ENCODE measurements at places on chromosomes 6 and 20. TPM values are rescaled to one million over a fixed set of nuclear protein-coding genes. Genes with fewer than 3 reads are reported as not detected.
A peak's percentile ranks its signal among the peaks of the same experiment; 100 is the strongest.

DNA sequence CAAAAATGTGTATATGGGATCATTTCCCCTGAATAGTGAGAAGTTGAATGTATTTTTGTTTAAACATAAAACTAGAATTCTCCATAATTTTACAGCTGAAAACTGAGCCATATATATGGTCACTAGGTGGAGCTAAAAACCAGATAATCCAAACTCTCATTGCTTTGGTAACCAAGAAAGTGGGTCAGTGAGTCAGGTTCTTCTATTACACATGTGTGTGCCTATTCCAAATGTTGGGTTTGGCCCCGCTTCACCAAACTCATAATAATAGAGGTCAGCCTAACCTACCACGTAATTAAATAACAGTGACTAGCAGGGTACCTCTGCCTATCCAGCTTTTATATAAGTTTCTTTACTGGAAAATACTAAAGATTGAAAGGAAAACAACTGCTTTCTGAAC lies 19.3 kb upstream of the RNGTT start:
- H3K27ac ChIP-seq, result no peak overlapping the region
- no peaks in the 10 kb centered on the region for H3K36me3 ChIP-seq
- DNase-seq, result peak; percentile 57

Gene HUS1B
- not detected for total RNA-seq

- no peak overlapping the region for H3K27ac ChIP-seq
- no peaks in the 10 kb centered on the region for H3K27me3 ChIP-seq
- no peak for DNase-seq
These were observed 58.7 kb upstream of the SLC2A12 start for GRCh38 chr6:134111062-134111677.

- peak; percentile 80 for DNase-seq
- no peaks in the 10 kb centered on the region for H3K27me3 ChIP-seq
- H3K4me3 ChIP-seq, result no peak overlapping the region
- no peaks in the 10 kb centered on the region for H3K4me1 ChIP-seq
These were observed 84.4 kb downstream of the SYNE1 start for GRCh38 chr6:152552616-152553209.

- no peak overlapping the region for H3K4me3 ChIP-seq
- H3K4me1 ChIP-seq, result no peaks in the 10 kb centered on the region
- H3K27ac ChIP-seq, result no peak overlapping the region
These were observed 79.1 kb upstream of the ANKEF1 start for GRCh38 chr20:9955646-9956045.

Gene MYB
- 4.0 TPM for total RNA-seq

GRCh38 chr6:37134396-37135191 lies 35.4 kb upstream of the PIM1 start:
- peak overlapping the region; percentile 77 for H3K27ac ChIP-seq
- H3K4me3 ChIP-seq, result no peak overlapping the region
- peak; percentile 28 for DNase-seq
- no peaks in the 10 kb centered on the region for H3K36me3 ChIP-seq

- no peak for DNase-seq
- H3K27me3 ChIP-seq, result no peaks in the 10 kb centered on the region
- H3K36me3 ChIP-seq, result no peaks in the 10 kb centered on the region
- peak overlapping the region; percentile 66 for H3K4me3 ChIP-seq
- peak overlapping the region; percentile 76 for H3K27ac ChIP-seq
These were observed 5.9 kb upstream of the TUBB2A start for GRCh38 chr6:3163248-3163594.

DNA sequence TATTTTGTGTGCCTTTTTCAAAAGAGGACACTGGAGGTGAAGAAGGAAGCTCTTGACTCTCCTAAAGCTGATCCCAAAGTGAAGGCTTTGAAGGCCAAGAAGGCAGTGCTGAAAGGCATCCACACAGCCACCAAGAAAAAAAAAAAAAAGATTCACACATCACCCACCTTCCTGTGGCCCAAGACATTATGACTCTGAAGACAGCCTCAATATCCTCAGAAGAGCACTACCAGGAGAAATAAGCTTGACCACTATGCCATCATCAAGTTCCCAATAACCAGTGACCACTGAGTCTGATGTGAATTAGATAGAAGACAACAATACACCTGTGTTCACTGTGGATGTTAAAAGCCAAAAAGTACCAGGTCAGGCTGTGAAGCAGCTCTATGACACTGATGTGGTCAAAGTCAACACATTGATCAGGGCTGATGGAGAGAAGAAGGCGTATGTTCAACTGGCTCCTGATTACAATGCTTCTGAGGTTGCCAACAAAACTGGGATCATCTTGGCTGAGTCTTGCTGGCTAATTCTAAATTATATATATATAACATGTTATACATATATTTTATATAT lies 59.4 kb downstream of the PLCG1 start:
- no peaks in the 10 kb centered on the region for H3K27me3 ChIP-seq
- H3K27ac ChIP-seq, result no peak overlapping the region
- no peak overlapping the region for H3K4me3 ChIP-seq
- H3K36me3 ChIP-seq, result no peaks in the 10 kb centered on the region

Gene TNFAIP3
- 21.0 TPM for total RNA-seq

GRCh38 chr6:39521958-39522357 lies 199.5 kb upstream of the KCNK16 start:
- no peak overlapping the region for H3K27ac ChIP-seq
- DNase-seq, result no peak
- no peaks in the 10 kb centered on the region for H3K36me3 ChIP-seq
- no peak overlapping the region for H3K4me3 ChIP-seq
- H3K4me1 ChIP-seq, result no peaks in the 10 kb centered on the region

GRCh38 chr6:89260832-89261231 lies 43.7 kb upstream of the GABRR1 start:
- H3K4me3 ChIP-seq, result no peak overlapping the region
- no peaks in the 10 kb centered on the region for H3K4me1 ChIP-seq
- H3K36me3 ChIP-seq, result no peaks in the 10 kb centered on the region
- no peak overlapping the region for H3K27ac ChIP-seq
- no peaks in the 10 kb centered on the region for H3K27me3 ChIP-seq
- DNase-seq, result no peak

- no peak for DNase-seq
- no peak overlapping the region for H3K4me3 ChIP-seq
- H3K36me3 ChIP-seq, result no peaks in the 10 kb centered on the region
- H3K27me3 ChIP-seq, result no peaks in the 10 kb centered on the region
- no peak overlapping the region for H3K27ac ChIP-seq
These were observed 93.0 kb downstream of the ADTRP start for GRCh38 chr6:11685481-11686093.

DNA sequence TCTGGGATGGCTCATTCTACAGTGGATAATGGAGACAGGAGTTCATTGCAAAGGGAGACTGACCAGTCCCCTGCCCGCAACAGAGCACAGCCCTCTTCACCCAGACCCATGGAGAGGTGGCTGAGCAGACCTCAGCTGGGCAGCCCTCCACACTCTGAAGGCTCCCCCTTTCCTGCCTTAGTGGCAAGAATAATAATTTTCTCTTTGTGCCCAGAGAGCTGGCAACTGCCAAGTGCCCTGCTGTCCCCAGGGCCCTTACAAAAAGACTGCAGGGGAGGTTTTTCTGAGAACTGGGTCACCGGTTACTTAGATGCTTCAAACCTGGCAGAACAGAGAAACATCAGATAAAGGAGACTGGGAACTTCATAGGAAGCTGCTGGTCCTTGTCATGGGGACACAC lies 35.4 kb upstream of the ZNFX1 start:
- H3K4me1 ChIP-seq, result no peaks in the 10 kb centered on the region
- no peaks in the 10 kb centered on the region for H3K36me3 ChIP-seq
- peaks cover under 1% of the 10 kb centered on the region for H3K27me3 ChIP-seq
- H3K27ac ChIP-seq, result no peak overlapping the region
- no peak overlapping the region for H3K4me3 ChIP-seq

Data from uterus (tissue), 4 donors.